ENCODE measurements at places on chromosomes 3 and 15.

DNA sequence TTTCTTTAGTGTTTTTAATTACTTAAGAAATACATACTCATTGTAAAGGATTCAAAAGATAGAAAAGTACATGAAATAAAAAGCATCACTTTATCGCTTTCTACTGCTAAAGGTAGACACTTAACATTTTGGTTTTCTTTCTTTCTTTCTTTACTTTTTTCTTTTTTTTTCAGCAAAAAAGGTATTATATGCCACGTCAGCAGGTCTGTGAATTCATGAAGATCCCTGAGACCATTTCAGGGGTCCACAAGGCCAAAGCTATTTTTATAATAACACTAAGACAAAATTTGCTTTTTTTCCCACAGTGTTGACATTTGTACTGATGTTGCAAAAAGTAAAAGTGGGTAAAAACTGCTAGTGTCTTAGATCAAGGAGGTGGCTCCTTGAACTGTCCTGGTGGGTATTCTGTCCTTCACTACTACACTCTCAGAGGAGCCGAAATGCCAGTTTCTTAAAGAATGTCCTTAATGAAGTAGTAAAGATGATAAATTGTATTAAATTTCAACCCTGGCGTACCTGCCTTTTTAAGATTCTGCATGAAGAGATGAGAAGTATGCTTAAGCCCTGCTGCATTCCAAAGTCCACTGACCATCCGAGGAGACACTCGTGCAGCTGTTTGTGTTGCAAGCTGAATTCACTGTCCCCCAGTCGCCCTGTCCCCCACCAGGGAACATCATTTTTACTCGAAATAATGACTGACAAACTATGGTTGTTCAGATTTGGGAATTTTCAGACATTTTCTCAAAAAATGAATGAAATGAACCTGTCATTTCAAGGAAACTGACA is 106.7 kb upstream of the PIAS1 start:
- DNase-seq, result no peak

- DNase-seq, result no peak
Measured at GRCh38 chr15:73936181-73936580, 9.9 kb downstream of the LOXL1 start.

DNA sequence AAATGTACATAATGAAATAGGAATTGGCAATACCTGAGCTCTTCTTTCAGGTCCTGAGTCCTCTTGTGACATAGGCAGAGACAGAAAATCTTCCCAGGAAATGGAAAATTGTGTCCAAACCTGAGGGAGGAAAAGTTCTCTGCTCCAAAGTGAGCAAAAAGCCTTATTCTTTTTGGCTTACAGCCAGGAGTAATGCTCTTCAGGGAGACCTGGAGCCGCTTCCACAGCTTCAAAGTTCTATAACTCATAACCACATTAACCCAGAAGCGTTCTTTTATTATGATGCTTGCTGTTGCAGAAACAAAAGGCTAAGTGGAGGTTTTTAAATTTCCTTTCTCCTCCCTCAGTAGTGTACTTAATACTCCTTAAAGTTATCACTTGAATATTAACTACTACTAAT is 633 bp downstream of the IGSF10 start:
- no peak for DNase-seq

DNA sequence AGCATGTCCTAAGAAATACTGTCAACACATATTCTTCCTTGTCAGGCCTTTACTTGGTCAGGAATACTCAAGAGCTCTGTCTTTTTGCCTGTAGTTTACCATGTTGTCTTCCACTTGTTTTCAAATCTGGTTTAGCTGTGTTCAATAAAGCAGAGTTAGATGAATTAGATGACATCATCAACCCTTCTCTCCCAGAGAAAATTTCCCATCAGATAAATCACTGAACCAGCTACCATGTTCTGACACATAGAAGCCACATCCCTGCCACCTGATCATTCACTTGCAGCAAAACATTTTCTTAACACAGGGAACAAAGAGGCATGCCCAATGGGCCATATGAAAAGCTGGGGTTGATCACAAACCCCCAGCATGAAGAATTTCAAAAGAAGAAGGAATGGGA is 42.1 kb downstream of the TERC start:
- no peak for DNase-seq

- no peak for DNase-seq
Measured at GRCh38 chr3:24533561-24534193, 39.0 kb upstream of the THRB start.

DNA sequence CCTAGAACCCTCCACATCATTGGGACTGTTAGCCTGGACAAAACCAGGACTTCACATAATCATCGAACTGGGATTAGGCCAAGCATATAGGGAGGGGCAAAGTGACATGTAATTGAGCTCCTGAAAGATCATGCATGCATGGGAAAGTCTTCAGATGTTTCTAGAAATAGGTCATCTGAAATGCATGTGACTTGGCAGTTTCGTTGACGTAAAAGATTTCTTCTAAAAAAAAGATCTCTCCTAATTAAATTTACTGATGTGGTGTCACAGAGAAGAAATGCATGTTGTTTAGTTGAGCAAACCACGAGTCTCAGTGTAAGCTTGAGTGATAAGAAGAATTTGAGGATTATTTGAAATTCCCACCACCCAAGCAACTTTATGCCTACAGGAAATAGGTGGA is 70.0 kb upstream of the LIMD1 start:
- DNase-seq, result no peak

GRCh38 chr3:170154569-170155143 is 26.9 kb downstream of the PHC3 start:
- no peak for DNase-seq
